Stimulated activated CD4-positive, alpha-beta T cell treated with anti-CD3 and anti-CD28 coated beads, Interleukin-12 subunit alpha, Interleukin-12 subunit beta, amount 100 ng/mL, for 24 hours (primary cell): ENCODE measurements at places on chromosomes 3 and 15.

DNA sequence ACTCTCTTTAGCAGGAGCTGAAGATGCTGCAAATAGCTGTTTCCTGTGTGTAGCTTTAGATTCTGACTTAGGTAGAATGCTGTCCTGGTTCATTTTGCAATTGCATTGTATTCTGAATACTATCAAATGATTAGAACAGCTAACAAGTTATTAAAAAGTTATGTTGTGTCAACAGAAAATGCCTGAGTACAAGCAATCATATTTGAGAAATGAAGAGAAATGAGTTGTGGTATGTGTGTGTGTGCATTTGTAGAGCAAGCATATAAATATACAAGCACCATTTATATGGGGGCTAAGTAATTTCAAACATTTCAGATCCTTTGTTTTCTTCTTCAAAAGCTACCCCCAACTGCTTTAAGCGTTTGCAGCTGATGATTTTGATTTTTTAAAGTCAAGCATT lies 7.8 kb downstream of the ZIC1 start:
- no peak for DNase-seq

GRCh38 chr3:177150970-177151627 lies 46.2 kb downstream of the TBL1XR1 start:
- no peak for DNase-seq

- DNase-seq, result no peak
These were observed 117.7 kb downstream of the GBE1 start for GRCh38 chr3:81643721-81644120.

DNA sequence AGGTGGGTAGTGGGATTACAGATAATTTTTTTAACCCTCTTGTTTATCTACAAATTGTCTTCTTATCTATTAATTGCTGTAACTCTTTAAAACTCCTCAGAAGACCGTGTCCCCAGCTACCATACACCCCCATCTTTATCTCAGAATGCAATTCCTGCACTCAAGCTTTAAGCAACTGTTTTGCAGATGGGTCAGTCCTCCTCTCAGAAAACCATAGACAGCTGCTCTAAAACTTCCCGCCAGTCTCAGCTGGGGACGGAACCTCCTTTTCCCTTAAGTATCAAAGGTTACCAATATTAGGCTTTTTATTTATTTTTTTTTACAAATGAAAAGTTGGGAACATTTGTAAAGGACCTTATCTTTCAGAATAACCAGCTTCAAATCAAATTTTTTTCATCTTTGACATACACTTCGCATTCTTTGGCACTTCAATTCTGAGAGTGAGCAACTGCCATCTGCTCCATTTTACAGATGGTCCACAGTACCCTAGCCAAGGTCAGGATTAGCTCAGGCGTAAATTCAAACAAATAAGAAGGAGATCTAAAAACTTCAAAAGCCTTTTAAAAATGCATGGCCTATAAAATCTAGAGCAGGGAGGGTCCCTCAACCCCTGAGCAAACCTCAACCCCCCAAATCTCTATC lies 1.3 kb downstream of the GATM start:
- DNase-seq, result no peak

DNA sequence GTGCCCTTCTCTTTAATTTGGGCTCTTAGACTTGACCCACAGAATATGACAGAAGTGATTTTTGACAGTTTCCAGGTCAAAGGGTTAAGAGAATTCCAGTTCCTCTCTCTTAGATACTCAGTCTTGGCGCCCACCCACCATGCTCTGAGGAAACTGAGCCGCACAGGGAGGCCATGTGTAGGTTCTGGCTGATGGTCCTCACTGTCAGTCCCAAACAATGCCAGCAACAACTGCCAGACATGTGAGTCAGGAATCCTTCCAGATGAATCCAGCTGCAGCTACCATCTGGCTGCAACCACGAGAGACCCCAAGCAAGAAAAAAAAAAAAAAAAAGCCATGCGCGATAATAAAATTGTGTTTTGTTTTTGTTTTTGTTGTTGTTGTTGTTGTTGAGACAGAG lies 326.6 kb downstream of the MAGI1 start:
- DNase-seq, result no peak

DNA sequence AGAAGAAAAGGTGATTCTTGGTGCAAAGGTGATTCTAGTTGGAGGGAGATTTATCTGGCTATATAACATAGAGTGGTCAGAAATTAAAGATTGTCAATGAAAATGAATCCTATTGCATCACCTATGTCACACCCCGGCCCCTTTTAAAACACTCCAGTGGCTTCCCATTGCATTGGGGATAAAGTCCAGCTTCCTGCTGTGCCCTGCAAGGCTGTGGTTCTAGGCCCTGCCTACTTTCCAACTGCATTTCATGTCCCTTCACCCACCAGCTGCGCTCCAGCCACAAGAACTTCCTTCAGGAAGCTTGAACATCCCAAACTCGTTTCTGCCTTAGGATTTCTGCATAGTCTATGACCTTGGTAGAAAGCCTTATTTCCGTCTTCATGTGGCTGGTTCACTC lies 118.7 kb upstream of the UMPS start:
- DNase-seq, result no peak

DNA sequence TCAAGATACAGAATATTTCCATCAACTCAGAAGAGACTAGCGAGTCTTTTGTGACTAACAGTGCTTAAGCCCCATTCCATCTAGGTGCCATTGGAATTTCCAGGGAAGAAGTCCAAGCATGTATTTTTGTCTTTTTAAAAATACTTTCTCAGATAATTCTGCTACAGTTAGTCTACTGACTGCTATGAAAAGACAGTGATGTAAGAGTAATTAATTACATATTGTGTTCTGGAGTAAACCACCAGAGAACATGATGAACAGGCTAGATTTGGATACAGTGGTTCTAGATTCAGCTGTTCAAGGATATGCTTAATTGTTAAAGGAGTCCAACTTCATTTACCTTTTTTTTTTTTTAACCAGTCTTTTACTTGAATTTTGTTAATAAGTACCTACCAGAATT lies 34.8 kb upstream of the PAK6 start:
- DNase-seq, result no peak

DNA sequence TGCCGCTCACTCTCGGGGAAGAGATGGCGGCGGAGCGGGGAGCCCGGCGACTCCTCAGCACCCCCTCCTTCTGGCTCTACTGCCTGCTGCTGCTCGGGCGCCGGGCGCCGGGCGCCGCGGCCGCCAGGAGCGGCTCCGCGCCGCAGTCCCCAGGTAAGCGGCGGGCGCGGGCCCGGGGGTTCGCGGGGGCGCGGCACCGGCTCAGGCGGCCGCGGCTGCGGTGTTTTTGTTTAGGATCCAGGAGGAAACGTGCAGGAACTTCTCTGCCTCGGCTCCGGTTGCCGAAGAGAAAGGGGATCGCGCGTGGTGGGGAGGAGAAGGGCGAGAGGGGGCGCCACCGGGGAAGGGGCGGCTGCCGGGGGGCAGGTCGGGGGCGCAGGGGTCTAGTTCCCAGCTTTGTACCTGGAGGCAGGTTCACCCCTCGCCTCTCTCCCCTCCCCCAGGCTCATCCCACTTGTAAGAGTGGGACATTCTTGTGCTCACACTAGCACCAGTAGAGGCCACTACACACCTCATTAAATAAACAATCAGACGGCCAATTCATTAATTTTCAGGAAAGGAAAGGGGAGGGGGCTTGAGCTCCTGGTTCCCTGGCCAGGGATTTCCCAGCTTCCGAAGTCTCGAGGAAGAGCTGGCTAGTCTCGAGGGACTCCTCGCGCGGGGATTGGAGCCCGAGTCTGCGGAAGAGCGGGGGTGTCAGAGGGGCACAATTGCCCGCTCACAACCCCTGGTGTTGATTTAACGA lies 562 bp downstream of the NEO1 start:
- no peak for DNase-seq

DNA sequence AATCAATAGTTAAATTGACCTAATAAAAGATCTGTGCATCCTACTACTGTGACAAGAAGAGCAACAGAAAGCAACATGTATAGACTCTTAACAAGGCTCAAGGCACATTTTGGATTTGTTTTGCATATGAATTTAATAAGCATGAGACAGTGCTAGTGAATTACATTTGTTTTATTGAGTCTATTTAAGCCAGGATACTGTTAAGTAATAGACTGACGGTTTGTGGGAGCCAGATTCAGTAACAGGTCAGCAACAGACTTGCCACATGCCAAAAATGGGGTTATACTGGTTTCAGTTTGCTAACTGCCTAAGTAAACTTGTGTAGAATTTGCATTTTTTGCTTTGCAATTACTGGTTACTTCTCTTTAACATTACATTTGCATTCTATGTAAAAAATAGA lies 54.0 kb downstream of the MBNL1 start:
- DNase-seq, result no peak

- no peak for DNase-seq
These were observed 298.2 kb upstream of the SATB1 start for GRCh38 chr3:18723206-18723810.

DNA sequence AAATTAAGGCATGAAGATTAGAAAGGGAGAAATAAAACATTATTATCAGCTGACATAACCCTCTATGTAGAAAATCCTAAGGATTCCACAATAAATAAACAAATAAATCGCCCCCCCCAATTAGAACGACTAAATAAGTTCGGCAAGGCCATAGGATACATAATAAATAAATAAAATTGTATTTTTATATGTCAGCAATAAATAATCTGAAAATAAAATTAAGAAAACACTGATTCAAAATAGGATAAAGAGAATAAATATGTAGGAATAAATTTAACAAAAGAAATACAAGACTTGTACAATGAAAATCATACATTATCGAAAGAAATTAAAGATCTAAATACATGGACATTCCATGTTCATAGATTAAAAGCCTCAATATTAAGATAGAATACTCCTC lies 5.1 kb downstream of the TTC23 start:
- no peak for DNase-seq

DNA sequence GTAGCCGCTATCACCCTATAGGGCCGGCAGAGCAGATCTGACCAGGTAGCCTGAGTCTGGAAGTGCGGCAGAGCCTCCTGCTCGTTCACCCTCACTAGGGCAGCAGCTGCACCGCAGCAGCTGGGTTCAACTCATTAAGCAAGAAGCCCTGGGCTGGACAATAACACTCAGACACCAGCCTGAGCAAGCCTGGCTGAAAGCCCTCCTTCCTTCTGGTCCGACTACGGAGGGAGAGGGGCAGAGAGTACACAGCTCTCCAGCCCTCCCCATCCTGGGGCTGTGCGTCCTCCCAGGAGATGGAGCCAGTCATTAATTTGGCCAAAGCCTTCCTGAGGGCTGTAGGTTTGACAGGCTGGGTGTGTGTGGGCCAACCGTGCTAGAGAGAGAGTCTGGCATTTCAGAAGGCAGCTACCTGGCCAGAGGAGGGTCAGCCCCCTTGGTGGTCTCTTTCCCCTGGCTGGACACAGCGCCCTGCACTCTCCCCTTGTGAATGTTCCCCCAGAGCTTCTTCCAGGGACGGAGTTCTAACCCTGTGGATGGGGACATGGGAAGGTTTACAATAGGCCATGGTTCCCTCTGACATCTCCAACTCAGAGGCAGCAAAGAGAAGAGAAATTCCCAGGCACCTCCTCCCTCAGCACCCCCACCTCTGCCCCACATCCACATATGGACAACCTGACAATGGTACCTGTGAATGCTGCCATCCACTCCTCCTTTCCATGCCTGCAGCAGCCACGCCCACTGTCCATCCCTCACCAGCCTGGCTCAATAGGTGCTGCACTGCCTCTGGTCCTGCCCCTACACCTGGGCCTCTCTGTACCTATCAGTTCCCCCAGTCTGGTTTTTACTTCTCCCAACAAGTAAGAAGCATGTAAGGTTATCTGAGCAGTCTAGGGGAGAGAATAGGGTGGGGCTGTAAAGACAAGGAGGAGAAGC lies 6.5 kb downstream of the CHRNB4 start:
- no peak for DNase-seq

GRCh38 chr15:40543631-40544294 lies 21.1 kb downstream of the CCDC32 start:
- DNase-seq, result no peak

DNA sequence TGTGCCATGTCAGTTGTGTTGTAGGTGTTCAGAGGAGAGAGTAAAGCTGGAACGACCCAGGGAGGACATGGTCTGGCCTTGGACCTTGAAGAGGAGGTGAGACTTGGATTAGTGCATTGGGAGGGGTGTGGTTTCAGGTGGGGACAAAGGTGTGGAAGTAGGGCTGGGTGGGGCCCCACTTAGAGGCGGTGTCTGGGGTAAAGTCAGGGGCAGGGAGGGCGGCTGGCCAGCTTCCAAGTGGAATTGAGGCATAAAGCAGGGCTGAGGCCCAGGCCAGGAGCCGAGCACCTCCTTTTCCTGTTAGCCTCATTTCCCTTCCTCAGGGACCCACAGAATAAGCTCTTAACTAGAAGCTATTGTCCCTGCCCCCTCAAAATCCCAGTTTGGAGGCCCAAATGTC lies 36.2 kb upstream of the FLNB start:
- no peak for DNase-seq

- no peak for DNase-seq
These were observed 40.8 kb downstream of the CSNK1G1 start for GRCh38 chr15:64315216-64315615.

GRCh38 chr3:108791473-108791872 lies 31.1 kb upstream of the TRAT1 start:
- DNase-seq, result no peak

DNA sequence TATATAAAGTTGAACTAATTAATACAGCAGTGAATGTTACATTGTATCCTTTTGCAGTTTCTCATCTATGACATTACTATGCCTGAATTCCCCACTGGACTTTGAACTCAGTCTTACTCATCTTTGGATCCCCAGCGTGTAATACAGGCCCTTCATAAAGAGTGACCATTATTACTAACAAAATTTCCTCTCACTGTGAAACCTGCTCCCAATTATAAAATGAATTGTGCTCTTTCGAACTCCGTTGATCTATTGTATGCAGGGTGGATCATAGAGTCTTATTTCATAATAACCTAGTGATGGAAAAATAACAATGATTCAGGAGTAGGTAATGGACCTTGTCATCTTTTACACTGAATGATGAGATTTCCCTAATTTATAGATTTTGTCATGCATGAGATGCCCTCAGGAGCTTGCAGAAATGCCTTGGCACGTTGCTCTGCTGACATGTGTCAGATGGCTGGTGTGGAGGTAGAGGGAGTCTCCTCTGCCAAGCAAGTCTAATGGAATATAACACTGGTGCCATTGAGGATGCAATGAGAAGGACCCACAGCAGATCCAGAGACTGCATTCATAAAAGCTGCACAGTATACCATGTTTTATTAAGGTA lies 25.5 kb downstream of the B3GNT5 start:
- DNase-seq, result no peak

- DNase-seq, result no peak
These were observed 37.8 kb upstream of the SLC6A1 start for GRCh38 chr3:10954740-10955139.

GRCh38 chr3:83868909-83869567 lies 1089.8 kb upstream of the CADM2 start:
- no peak for DNase-seq

DNA sequence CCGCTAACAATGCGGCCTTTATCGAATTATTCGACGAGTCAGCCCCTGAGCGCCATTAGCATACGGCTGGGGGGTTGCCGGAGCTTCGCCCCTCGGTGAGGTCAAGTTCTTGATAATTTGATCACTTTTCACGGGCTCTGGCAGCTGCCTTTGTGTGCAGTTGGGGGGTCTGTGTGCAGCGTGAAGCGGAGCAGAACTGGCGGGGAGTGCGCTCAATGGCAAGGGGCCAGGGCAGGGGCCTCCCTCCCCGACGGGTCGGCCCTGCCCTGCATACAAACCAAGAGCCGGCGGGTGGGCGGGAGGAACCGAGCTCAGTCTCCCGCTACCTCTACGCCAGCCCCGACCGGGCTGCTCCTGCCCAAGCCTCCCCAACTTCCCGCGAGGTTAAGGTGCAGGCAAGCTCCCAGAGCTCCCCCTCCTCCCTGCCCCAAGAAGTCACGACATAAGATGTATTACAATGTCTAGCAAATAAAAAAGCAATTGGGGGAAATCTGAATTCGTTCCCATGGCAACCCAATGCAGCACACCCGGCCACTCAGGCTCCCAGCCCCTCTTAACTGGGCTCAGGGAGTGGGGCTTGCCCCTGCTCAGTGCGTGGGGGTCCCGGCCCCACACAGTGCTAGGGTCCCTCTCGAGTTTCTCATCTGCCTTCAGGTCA lies 34.1 kb upstream of the POLG start:
- no peak for DNase-seq
